Effector memory CD4-positive, alpha-beta T cell (primary cell): ENCODE measurements at places on chromosomes 13 and 19.

- no peaks in the 10 kb centered on the region for H3K27me3 ChIP-seq
- no peak for DNase-seq
- no peaks in the 10 kb centered on the region for H3K4me1 ChIP-seq
- no peak overlapping the region for H3K27ac ChIP-seq
- H3K4me3 ChIP-seq: no peak overlapping the region
Measured at GRCh38 chr13:112457081-112457480, 80.9 kb downstream of the SPACA7 start.

DNA sequence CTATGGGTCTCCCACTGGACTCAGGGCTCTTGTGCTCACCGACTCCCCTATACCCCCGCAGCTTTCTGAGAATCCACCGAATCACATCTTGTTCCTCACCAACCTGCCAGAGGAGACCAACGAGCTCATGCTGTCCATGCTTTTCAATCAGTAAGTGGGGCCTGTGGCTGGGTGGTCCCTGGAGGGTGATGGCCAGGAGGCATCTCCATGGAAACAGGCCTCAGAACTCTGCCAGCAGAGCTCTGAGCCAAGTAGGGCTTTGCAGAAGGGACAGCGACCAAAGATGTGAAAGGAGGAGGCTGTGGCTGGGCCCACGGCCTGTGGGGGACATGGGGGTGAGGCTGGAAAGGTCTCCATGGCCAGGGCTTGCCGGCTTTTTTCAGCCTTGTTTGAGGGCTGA is 11.8 kb upstream of the MIA start:
- peak overlapping the region; percentile 17 for H3K27ac ChIP-seq
- H3K36me3 ChIP-seq: peaks cover 77% of the 10 kb centered on the region
- no peak for DNase-seq
- no peaks in the 10 kb centered on the region for H3K4me1 ChIP-seq
- H3K4me3 ChIP-seq: no peak overlapping the region

DNA sequence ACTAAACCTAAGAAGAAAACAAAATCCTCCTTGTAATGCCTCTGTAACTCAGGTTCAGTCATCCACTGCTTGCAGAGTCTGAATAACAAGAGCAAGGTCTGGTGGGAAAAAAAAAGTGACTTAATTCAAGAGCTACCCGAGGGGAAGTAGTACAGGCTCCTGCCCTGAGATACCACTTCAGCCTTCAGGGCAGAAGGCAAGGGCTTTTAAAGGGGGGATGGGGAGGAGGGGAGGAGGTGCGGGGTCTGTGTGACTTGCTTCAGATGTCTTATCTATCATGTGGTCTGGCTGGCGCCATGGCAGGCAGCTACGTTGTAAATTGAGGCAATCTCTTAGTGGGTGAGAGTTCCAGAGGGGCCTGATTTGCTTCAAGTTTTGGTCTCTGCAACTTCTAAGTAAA is 66.7 kb downstream of the LRRC63 start:
- no peak for DNase-seq
- H3K36me3 ChIP-seq: no peaks in the 10 kb centered on the region
- no peaks in the 10 kb centered on the region for H3K27me3 ChIP-seq
- H3K4me1 ChIP-seq: no peaks in the 10 kb centered on the region
- no peak overlapping the region for H3K4me3 ChIP-seq

DNA sequence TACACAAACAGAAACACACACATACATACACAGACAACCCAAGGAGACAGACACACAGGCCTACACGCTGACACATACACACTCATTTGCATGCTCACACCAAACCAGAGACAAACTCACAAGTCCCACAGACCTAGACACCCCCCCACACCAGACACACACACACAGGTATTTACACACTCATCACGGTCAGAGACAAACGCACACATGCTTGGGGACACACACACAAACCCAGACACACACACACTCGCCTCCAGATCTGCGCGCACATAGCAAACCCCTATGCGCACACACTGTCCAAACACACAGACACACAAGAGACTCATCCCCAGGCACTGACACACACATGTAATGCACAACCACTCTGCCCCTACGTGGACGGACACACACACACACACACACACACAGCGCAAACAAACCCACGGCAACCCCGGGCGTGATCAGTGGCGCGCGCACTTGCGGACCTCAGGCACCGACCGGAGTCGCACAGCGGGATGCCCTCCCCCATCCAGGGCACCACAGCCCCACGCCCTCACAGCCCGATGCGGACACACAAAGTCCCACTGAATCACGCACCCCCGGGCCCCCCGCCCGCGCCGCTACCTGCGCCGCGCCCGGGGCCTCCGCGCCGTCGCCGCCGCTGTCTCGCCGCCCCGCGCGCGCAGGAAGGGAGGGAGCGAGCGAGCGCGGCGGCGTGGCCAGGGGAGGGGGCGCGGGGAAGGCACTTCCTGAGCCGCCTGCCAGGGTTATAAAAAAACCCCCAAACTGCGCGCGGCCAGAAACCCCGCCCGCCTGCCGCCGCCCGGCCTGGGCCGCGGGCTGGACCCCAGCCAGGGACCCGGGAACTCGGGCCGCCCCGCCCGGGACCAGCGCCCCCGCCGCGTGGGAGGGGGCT is at the start of gene ADAMTS10:
Gene ADAMTS10 (minus strand): TSS at position 675 of the 895 bp plus-strand sequence. CDS start 5,005 bp downstream, outside the sequence.
- H3K27me3 ChIP-seq: no peaks in the 10 kb centered on the region
- H3K4me3 ChIP-seq: peak within 1 kb of the TSS; percentile 80
- H3K27ac ChIP-seq: peak within 1 kb of the TSS; percentile 25
- H3K4me1 ChIP-seq: peaks cover 12% of the 10 kb centered on the region

DNA sequence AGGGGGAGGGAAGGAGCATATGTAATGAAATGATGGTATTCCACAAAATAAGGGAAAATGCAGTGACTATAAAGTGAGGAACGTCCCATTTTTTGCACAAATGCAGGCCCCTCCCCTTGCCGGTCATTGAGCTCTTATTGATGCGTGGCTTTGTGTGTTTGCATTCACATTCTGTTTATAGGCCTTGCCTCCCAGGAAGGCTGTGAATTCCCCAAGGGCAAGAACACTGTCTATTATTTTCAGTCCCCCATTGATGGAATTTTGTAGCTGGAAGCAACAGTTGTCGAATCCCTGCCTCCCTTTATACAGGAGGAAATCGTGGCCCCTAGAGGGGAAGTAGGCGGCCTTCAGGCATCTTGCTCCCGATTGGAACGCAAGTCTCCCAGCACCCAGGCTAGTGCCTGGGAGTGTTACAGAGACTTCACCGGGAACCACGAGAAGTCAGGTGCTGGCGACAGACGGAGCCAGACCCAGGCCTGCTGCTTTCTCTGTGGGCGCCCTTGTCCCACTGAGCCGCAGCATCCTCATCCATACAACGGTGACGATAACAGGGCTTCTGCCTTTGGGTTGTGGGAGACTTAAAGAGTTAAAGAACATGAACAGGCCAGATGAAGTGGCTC is 6.9 kb downstream of the SBSN start:
- H3K36me3 ChIP-seq: no peaks in the 10 kb centered on the region
- no peak overlapping the region for H3K4me3 ChIP-seq
- no peaks in the 10 kb centered on the region for H3K4me1 ChIP-seq
- H3K27me3 ChIP-seq: no peaks in the 10 kb centered on the region
- DNase-seq: no peak

- no peaks in the 10 kb centered on the region for H3K36me3 ChIP-seq
- peak; percentile 25 for DNase-seq
- peak overlapping the region; percentile 45 for H3K4me3 ChIP-seq
Measured at GRCh38 chr13:23695711-23696464, 125.7 kb downstream of the TNFRSF19 start.

GRCh38 chr13:48532256-48532505 is 699 bp downstream of the RCBTB2 start:
- H3K4me3 ChIP-seq: peak overlapping the region; percentile 83
- H3K36me3 ChIP-seq: no peaks in the 10 kb centered on the region

DNA sequence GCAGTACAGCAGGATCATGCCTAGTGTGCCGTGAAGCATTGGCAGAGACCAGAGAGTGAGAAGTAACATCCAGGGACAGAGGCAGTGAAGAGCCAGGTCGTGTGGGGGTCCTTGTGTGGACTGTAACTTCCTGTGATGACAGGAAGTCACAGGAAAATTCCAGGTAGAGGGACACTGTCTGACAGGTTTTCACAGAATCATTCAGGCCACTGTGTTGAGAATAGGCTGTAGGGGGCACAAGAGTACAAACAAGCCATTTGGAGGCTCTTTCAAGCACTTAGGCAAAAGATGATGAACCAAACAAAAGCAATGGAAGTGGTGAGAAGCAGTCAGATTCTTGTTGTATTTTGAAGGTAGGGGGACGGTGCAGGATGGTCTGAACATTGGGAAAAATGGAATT is 46.4 kb downstream of the N4BP2L1 start:
- H3K4me3 ChIP-seq: no peak overlapping the region
- no peaks in the 10 kb centered on the region for H3K27me3 ChIP-seq
- no peak for DNase-seq

DNA sequence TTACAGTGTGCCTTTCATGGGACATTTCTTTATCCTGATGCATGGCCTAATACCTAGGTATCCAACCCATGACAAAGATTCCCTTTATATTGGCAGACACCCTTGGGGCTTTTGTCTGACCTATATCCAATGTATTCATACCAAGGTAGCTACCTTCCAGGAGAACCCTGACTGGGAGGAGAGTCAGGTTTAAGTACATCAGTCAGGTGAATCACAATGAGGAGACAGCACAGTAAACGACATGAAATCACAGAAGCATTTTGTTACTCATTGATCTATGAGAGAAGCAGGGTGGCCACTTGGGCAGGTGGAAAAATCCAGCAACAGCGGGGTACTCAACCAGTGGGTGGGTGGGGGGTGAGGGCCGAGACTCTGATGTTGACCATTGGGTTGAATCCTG is 527.4 kb upstream of the ATXN8OS start:
- H3K4me3 ChIP-seq: no peak overlapping the region
- DNase-seq: no peak
- H3K27me3 ChIP-seq: no peaks in the 10 kb centered on the region
- H3K27ac ChIP-seq: no peak overlapping the region
- H3K36me3 ChIP-seq: no peaks in the 10 kb centered on the region
- H3K4me1 ChIP-seq: no peaks in the 10 kb centered on the region

DNA sequence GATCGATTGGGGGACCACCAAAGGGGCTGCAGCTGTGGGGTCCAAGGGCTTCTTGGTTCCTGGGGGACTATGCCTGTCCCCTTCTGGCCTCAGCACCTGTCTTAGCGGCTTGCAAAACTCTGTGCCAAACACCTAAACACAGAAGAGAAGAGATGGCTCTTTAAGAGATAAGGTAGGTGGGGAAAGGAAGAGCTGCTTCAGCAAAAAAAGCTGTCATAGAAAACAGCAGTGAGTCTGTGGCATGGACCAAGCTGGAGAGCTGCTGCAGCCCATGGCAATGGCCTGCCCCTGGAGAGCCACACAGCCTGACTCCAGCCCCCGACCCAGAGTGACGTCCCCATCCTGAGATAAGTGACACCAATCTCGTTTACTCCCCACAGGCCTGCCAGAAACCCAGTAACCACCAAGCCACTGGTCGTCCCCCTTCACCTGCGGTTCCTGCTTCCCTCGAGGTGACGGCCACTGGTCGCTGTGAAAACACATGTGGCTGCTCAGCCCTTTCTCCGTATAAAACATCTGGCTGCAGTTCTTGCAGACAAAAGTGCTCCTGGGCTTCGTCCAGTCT is 25.0 kb upstream of the NAPA start:
- DNase-seq: no peak
- no peak overlapping the region for H3K4me3 ChIP-seq
- H3K27ac ChIP-seq: no peak overlapping the region

GRCh38 chr13:49046002-49046401 is 70.3 kb downstream of the FNDC3A start:
- no peaks in the 10 kb centered on the region for H3K4me1 ChIP-seq
- no peaks in the 10 kb centered on the region for H3K27me3 ChIP-seq
- no peak for DNase-seq
- H3K4me3 ChIP-seq: no peak overlapping the region
- H3K36me3 ChIP-seq: no peaks in the 10 kb centered on the region

DNA sequence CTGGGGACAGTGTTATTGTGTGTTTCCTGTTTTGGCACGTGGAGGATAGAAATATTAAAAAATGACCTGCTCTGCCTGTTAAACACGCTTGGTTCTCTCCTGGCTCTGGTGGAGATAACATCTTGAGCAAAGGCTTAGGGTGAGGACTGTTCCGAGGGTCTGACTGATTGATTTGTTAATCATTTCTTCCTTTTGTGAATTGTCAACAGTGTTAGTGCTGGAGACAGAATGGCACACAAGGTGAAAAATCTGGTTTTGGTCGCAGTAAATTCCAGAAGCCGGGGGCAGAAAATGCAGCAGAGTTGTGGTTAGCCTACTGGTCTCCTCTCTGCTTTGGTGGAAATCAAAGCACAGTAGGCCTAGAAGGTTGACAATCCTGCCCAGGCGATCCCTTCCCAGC is 163.6 kb downstream of the FGF9 start:
- no peaks in the 10 kb centered on the region for H3K36me3 ChIP-seq
- H3K27ac ChIP-seq: no peak overlapping the region
- no peak for DNase-seq
- no peaks in the 10 kb centered on the region for H3K27me3 ChIP-seq
- no peak overlapping the region for H3K4me3 ChIP-seq
- H3K4me1 ChIP-seq: no peaks in the 10 kb centered on the region

GRCh38 chr13:25111585-25111956 is 15.6 kb downstream of the PABPC3 start:
- H3K27me3 ChIP-seq: no peaks in the 10 kb centered on the region
- H3K4me3 ChIP-seq: no peak overlapping the region
- no peak for DNase-seq

DNA sequence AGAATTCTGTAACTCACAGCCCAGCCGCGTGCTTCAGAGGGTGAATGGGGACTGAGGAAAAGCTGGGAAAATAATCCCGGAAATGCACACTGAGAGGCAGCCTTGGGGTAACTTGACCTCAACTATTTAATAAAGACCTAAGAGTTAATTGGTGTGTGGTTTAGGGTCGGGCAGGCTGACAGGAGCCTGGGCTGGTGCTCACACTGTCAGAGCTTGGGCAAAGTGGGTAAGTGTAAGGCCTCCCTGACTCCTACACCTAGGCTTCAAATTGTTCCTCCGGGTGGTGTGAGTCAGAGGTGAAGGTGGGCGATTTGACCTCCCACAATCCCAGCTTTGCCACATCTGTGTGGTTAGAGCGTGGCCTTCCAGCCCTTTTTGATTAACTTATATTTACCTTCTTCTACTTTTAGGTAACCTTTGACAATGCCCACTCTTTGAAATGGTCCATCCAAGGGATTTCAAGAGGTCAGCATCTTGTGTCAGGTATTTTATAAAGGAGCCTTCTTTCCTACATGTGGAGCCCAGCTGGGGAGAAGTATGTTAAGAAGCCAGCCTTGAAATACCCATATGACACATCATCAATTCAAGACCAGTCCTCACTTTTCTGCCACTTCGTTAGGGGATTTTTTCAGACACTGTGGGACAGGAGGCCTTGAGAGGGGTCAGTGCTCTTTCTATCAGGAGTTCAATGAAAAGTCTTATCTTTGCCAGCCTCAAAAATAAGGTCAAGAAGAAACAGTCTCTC is 114.2 kb downstream of the NUFIP1 start:
- H3K4me3 ChIP-seq: no peak overlapping the region
- no peak overlapping the region for H3K27ac ChIP-seq
- no peaks in the 10 kb centered on the region for H3K27me3 ChIP-seq

DNA sequence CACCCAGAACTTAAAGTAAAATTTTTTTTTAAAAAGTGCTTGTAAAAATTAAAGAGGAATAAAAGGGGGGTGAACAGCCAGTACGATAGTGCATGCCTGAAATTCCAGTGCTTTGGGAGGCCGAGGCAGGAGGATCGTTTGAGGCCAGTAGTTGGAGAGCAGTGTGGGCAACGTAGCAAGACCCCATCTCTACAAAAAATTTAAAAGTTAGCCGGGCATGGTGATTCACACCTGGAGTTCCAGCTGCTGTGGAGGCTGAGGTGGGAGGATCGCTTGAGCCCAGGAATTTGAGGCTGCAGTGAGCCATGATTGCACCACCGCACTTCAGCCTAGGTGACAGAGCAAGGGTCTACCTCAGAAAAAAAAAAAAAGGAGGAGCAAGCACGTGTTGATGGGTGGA is 7.8 kb downstream of the ADAMTSL5 start:
- peaks cover 5% of the 10 kb centered on the region for H3K27me3 ChIP-seq
- DNase-seq: no peak
